ENCODE measurements at places on chromosomes 2 and 18. TPM values are rescaled to one million over a fixed set of nuclear protein-coding genes. Genes with fewer than 3 reads are reported as not detected.

DNA sequence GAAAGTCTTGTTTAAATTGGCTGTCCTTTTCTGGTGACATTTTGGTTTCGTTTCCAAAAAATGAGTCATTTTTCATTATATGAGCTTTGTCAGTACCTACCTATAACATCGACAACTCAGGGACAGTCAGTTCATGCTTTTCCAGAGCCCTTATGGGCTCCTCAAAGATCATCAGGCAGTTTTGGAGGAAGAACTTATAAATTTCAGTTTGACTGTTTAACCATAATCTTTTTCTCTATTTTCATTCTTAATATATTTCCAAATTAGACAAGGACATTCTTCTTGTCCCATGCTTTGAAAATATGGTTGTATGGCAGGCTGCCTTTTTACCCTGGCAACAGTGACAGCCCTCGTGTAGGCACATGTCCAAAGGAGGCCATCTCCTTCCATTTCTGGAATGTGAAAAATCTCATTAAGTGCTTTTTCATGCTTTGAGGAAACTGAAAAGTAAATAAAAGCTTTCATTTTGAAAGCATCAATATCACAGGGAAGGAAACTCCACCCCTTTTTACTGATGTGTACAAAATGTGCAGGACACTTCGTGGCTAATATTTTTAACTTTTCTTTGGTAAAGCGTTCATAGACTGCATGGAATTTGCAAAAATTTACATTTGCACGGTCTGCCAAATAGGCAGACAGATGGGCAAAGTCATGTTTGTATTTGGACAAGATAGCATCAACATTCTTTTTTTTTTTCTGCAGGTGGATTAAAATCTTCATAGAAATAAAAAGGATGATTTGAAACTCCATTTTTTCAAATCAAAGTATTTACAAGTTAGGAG lies 7.2 kb upstream of the PROC start:
- H3K27me3 ChIP-seq, result peaks cover under 1% of the 10 kb centered on the region
- DNase-seq, result no peak
- no peaks in the 10 kb centered on the region for H3K36me3 ChIP-seq
- peaks cover 13% of the 10 kb centered on the region for H3K4me1 ChIP-seq
- peak overlapping the region; percentile 27 for H3K4me3 ChIP-seq

- H3K4me3 ChIP-seq, result no peak overlapping the region
- H3K27me3 ChIP-seq, result no peaks in the 10 kb centered on the region
- H3K36me3 ChIP-seq, result no peaks in the 10 kb centered on the region
- no peaks in the 10 kb centered on the region for H3K4me1 ChIP-seq
- no peak overlapping the region for H3K27ac ChIP-seq
Measured at GRCh38 chr2:8214036-8214615, 467.7 kb upstream of the ID2 start.

GRCh38 chr2:224894356-224894755 lies 147.9 kb downstream of the DOCK10 start:
- no peaks in the 10 kb centered on the region for H3K27me3 ChIP-seq
- DNase-seq, result peak; percentile 71
- H3K27ac ChIP-seq, result peak overlapping the region; percentile 88
- peaks cover 40% of the 10 kb centered on the region for H3K4me1 ChIP-seq

- no peak for DNase-seq
- H3K27ac ChIP-seq, result no peak overlapping the region
- no peak overlapping the region for H3K4me3 ChIP-seq
- H3K4me1 ChIP-seq, result peaks cover 17% of the 10 kb centered on the region
- no peaks in the 10 kb centered on the region for H3K36me3 ChIP-seq
Measured at GRCh38 chr2:127631541-127631996, 14.4 kb upstream of the GPR17 start.

- no peak overlapping the region for H3K4me3 ChIP-seq
- H3K27ac ChIP-seq, result no peak overlapping the region
- H3K27me3 ChIP-seq, result no peaks in the 10 kb centered on the region
- no peak for DNase-seq
- peaks cover 6% of the 10 kb centered on the region for H3K4me1 ChIP-seq
- H3K36me3 ChIP-seq, result no peaks in the 10 kb centered on the region
Measured at GRCh38 chr2:173343921-173344320, 10.8 kb upstream of the CDCA7 start.

GRCh38 chr18:67131498-67131897 lies 385.0 kb downstream of the DSEL start:
- H3K4me1 ChIP-seq, result no peaks in the 10 kb centered on the region
- H3K4me3 ChIP-seq, result no peak overlapping the region
- no peak for DNase-seq
- no peak overlapping the region for H3K27ac ChIP-seq

DNA sequence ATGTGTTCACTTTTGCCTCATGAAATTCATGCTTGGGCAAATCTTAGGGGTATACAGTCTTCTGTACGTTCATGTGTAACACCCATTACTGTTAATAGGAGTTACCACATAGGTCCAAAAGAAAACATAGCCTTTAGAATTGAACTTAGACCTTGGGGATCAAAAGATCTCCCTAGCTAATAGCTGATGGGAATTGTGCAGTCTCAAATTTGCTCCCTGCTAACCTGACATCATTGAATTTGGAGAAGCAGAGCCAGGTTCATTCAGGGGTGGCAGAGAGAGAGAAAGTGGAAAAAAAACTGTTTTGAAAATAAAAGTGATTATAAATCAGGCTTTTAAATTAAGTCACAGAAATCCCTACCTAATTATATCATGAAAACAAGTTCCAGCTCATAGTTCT lies 28.0 kb upstream of the PPP3R1 start:
- no peaks in the 10 kb centered on the region for H3K4me1 ChIP-seq
- no peaks in the 10 kb centered on the region for H3K36me3 ChIP-seq
- DNase-seq, result no peak
- H3K4me3 ChIP-seq, result no peak overlapping the region

DNA sequence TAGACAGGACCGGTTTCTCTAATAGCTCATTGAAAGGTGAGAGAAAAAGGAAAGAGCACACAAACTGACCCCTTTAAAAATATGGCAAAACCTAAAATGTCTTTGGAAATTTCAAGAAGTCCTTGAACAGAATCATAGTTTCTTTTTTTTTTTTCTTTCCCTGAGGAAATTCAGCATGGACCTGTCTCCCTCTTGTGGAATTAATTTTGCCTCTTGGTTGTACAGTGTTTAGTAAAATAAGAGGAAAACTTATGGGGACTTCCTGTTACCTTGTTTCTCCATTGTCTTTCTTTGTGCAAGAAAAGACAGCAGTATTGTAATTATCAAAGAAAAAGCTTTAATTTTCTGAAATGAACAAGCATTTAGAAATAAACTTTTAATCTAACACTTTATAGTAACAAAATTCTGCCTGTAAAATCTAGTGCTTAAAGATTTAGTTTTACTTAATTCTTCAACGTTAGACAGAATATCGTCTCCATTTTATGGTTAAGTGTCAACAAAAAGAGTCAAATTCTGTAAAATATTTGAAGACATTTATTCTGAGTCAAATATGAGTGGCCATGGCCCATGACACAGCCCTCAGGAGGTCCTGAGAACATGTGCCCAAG lies 176.3 kb upstream of the NABP1 start:
- no peak for DNase-seq
- no peaks in the 10 kb centered on the region for H3K36me3 ChIP-seq
- no peak overlapping the region for H3K4me3 ChIP-seq
- H3K27ac ChIP-seq, result no peak overlapping the region

- no peaks in the 10 kb centered on the region for H3K27me3 ChIP-seq
- H3K36me3 ChIP-seq, result peaks cover 6% of the 10 kb centered on the region
- H3K27ac ChIP-seq, result no peak overlapping the region
- DNase-seq, result no peak
Measured at GRCh38 chr18:36808681-36809080, 20.1 kb downstream of the TPGS2 start.

TSPYL6 gene
- polyA plus RNA-seq, result not detected

APCDD1 gene
- polyA plus RNA-seq, result not detected

SP5 gene
- polyA plus RNA-seq, result not detected

Measured in GM12878 (cell line).